Hippocampal formation (tissue), 2 donors: ENCODE measurements at places on chromosomes 7 and 10.

DNA sequence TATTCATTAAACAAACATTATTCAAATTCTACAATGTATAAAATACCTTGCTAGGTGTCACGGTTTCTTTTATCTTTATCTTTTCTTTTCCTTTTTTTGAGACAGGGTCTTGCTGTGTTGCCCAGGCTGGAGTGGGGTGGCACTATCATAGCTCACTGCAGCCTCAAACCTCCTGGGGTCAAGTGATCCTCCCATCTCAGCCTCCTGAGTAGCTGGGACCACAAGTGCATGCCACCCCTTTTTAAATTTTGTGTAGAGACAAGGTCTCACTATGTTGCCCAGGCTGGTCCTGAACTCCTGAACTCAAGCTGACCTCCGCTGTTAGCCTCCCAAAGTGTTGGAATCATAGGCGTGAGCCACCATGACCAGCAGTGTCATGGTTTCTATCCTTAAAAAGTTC, 17.9 kb upstream of the BLOC1S2 start:
- DNase-seq = no peak

DNA sequence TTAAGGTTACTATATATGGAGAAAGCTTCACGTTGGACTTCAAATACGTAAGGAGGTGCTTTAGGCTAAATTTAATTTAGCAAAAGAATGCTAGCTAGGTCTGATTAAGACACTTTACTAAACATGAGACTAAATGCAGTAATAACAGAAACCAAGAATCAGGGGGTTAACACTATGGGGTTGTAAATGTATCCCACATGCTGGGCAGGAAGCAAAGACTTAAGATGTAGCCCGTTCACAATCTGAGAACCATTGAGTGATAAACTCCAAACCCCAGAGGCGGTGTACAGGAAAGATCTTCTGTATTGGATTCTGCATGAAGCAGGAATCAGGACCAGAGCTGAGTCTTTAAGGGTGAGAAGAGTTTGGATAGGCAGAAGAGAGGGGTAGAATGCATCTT, 60.4 kb downstream of the FZD1 start:
- DNase-seq = no peak

DNA sequence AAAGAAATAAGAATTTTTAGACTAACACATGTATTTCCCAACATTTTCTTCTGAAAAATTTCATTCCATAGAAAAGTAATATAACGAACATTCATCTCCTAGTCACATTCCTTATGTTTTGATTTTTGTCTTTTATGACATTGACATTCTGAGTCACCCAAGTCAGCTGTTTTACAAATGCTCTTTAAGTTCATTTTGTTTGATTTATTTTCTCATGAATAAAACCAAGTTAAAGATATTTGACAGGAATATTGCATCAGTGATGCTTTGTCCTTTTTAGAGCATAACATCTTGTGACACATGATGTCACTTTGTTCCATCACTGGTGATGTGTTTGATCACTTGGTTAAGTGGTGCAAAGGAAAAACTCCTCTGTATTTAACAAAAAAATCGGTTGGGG, 48.4 kb downstream of the HGF start:
- no peak for DNase-seq

DNA sequence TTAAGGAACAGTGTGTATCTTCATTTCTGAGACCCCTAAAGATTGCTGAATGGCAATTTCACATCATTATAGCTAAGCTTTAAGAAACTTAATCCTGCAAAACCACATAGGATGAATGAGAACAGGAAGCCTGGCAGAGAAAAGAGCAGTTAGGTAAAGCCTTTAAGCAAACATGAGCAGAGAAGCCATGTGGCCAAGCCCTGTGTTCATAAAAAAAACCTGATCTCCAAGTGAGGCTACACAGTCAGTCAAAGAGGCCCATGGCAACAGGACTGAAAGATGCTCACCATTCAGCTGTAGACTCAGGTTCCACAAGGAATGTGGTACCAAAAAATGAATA, 9.3 kb downstream of the LIPA start:
- no peak for DNase-seq

GRCh38 chr10:126061526-126061925, 165.2 kb downstream of the FANK1 start:
- no peak for DNase-seq

DNA sequence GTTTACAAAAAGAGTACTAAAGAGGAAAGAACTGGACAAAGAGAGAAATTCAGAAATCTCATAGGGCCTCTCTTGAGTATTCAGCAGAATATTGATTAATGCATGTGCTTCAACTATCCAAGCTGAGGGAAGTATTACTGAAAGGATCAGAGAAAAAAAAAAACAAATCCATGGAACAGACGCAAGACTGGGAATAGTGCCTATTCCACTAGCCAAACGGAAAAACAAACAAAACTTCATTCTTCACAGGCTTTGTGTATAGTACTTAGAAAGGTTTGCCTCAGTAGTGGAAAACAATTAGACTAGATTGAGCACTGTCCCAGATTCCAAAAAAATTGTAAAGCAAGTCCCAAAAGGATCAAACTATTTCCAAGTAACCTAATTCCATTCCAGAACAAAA, 106.2 kb downstream of the TFEC start:
- no peak for DNase-seq

DNA sequence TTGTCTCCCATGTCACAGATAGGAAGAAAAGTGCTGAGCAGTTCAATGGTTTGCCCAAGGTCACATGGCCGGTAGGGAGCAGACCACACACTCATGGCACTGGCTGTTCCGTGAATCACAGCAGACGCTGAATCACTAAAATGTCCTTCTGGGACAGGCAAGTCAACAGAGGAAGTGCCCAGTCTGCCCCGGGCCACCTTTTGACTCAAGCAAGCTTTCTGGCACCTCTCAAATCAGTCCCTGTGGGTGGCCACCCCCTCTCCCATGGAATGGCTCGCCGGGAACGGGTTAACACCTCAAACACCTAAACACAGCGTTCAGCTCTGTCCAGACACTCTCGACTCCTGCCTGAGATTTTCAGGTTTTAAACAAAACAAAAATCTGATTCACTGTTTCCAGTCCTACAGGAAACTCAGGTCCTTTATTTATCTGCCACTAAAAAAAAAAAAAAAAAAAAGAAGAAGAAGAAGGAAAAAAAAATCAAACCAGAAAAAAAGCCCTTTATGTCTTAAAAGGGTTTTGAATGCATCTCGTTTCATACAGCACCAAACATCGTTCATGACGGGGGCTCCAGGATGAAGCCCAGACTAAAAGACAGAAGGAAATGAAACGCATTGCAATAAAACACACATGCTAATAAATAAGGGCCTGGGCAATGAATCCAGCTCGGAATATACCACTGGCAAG, 15.5 kb downstream of the CARD11 start:
- DNase-seq = peak; percentile 8

- no peak for DNase-seq
Observed at GRCh38 chr10:77628906-77629730, 8.5 kb downstream of the KCNMA1 start.

DNA sequence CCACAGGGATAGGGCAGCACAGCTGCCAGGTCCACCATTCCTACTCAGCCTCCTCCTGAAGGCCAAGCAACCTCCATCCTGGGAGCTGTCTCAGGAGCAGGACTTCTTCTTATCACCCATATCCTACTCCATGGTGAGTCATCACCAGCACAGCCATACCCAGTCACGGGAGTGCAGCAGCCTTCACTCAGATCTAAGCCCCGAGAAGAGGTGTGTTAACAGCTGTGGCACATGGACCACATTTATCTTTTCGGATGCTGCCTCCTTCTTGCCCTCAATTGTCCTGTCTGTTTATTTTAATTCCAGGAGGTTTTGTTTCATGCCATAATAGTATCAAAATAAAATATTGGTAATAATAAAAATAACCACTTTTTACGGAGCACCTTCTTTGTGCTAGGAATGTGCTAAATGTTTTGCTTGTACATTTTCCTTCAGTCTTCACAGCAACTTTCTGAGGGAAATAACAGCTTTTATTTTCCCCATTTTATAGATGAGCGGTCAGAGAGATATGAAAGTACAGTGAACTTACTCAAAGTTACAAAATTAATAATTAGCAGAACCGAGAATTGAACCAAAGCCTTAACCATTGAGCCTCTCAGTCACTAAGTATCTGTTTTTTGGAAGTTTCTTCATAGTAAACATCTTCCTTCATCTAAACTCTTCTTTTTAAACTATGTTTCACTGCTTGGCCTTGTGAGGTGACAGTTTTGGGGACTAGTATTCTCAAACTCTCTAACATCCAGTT, 2.5 kb upstream of the KEL start:
- no peak for DNase-seq

GRCh38 chr10:13823709-13824405, 237.1 kb downstream of the PRPF18 start:
- DNase-seq = no peak

DNA sequence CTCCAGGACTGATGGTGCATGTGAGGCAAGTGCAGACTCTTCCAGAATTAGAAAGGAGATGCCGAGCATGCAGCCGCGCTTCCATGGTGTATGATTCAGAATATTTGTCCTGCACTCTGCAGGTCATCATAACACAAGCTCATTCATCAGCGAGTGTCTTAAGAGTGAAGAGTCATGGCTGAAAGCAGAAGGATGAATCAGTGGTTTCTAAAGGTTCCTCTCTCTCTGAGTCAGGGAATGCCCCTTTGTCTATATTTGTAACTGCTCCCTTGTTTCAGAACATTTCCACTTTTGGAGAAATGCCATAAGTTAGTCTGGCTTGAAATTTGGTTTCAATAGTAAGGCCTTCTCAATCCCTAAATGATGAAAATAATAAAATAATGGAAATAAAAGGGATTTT, 52.3 kb downstream of the HECW1 start:
- peak; percentile 16 for DNase-seq

DNA sequence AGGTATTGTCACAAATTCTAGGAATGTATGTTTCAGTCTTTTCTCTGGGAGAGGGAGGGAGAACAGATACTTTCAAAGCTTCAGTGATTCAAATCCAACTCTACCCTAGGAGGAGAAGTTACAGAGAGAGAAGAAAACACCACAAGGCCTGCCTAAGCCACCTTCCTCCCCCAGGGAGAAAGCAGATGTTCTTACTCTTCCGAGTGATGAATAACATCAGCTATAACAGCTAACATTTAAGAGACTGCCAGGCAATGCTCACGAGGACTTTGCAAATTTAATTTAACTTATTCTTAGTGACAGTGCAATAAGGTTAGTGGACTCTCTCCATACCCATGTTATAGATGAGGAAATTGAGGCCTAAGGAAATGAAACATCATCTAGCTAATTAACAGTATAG, 36.8 kb downstream of the TAS2R41 start:
- no peak for DNase-seq
